ENCODE measurements at places on chromosomes 6 and 20. TPM values are rescaled to one million over a fixed set of nuclear protein-coding genes. Genes with fewer than 3 reads are reported as not detected.

UBE2J1 gene
- polyA plus RNA-seq: 7.5 TPM

SLC35F1 gene
- 3.0 TPM for polyA plus RNA-seq

MAN1A1 gene
- 1.9 TPM for polyA plus RNA-seq

GGT7 gene
- polyA plus RNA-seq: 24.6 TPM

CD40 gene
- 18.9 TPM for polyA plus RNA-seq

HDDC2 gene
- polyA plus RNA-seq: 123 TPM

CDH22 gene
- 0.08 TPM for polyA plus RNA-seq

BMP6 gene
- polyA plus RNA-seq: 0.56 TPM
